ENCODE measurements at places on chromosomes 1 and 21.

DNA sequence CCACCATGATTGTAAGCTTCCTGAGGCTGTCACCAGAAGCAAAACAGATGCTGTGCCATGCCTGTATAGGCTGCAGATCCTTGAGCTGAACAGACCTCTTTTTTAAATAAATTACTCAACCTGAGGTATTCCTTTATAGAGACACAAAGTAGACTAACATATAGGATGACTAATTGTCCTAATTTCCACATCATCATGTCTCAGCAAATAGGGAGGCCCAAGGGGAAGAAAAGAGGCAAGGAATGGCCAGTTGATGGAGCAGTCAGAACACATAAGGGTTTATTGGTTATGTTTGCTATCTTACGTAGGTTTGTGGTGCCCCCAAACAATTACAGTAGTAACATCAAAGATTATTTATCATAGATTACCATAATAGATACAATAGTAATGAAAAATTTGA lies 126.2 kb downstream of the RASAL2 start:
- DNase-seq, result no peak

GRCh38 chr1:43560286-43560685 lies 29.6 kb downstream of the PTPRF start:
- no peak for DNase-seq

- DNase-seq, result no peak
Observed at GRCh38 chr1:87399264-87399663, 70.6 kb downstream of the LMO4 start.

- no peak for DNase-seq
Observed at GRCh38 chr1:195472291-195472690, 1135.9 kb downstream of the KCNT2 start.

- DNase-seq, result no peak
Observed at GRCh38 chr1:248196965-248197364, at the start of gene OR2M3. Gene OR2M3 (plus strand): TSS chr1:248197265. CDS start chr1:248203068, 5,803 bp downstream.

DNA sequence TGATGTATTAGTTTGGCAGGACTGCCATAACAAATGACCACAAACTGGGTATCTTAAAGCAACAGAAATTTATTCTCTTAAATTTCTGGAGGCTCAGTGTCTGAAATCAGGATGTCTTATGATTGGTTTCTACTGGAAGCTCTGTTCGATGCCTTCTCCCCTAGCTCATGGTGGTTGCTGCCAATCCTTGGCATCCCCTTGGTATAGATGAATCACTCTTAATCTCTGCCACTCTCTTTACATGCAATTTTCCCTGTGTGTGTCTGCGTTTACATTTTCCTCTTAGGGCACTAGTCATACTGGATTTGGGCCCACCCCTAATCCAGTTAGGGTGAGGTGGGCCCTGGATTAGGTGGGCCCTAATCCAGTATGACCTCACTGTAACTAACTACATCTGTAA lies 54.7 kb upstream of the MPC2 start:
- no peak for DNase-seq

GRCh38 chr1:23352096-23352695 lies 8.1 kb upstream of the HNRNPR start:
- DNase-seq, result no peak

DNA sequence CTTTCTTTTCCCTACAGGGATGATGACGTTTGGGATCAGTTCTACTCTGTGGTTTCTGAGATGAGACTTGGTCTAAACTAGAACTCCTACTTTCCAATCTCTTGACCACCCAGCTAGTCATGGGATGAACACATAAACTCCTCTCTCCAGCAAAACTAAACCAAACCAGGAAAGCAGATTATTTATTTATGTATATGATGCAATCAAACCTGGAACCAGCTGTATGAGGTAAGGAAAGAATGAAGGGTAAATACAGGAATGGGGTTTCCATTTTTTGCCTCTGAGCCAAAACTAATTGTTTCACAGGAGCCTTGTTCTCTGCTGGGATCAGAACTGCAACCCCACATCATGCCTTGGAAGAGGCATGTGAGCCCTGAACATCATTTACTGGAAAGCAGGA lies 3.3 kb upstream of the AGT start:
- DNase-seq, result no peak

- no peak for DNase-seq
Observed at GRCh38 chr1:47522935-47523834, 85.3 kb downstream of the FOXD2 start.

DNA sequence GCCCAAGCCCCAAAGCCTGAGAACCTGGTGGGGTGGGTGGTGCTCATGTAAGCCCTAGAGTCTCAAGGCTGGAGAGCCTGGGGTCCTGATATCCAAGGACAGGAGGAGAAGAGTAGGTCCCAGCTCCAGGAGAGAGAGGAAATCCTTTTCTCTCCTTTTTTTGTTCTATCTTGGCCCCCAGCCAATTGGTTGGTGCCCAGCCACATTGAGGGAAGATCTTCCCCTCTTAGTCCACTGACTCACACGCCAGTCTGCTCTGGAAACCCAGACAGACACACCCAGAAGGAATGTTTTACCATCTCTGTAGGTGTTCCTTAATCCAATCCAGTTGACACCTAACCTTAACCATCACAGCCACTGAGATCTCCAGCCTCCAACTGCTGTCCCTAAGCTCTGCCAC lies 16.2 kb upstream of the LIN9 start:
- DNase-seq, result no peak

- DNase-seq, result no peak
Observed at GRCh38 chr1:59107516-59107915, 189.4 kb upstream of the FGGY start.

DNA sequence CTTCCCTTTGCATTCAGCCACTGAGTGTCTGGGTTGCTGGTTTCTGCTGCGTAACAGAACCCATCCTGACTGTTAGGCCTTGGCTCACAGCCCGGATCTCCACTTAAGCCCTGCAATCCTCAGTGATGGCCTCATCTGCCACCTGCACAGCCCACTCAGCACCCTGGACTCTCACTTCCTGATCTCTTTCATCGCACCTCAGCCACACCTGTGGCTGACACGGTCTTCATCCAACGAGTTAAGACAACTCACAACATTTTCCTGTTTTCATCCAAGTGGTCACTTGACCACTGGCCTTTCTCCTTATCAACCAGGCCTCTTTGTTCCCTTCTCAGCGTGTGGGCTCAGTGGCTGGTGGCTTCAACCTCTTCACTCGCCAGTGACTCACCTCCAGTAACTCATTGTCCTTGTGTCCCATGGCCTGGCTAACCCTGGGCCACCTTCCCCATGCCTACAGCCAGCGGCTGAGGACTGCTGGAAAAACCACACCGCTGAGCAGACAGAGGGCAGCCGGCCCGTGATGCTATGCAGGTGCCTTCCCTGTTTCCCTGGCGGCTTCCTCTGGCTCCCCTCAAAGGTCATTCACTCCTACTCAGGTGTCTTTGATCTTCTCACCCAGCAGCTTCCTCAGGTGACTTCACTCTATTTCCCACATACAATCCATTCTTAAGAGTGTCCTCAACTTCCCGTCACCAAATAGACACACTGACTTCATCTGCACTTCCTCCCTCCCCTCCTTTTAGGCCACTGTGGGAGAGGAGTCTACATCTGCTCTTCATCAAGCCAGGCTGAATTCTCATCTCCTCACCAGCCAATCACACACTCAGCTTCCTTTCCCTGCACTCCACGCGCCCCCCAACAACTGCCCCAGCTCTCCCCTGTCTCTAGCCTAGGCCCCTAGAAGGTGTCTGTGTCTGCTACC lies 19.9 kb upstream of the EDN2 start:
- DNase-seq, result no peak

DNA sequence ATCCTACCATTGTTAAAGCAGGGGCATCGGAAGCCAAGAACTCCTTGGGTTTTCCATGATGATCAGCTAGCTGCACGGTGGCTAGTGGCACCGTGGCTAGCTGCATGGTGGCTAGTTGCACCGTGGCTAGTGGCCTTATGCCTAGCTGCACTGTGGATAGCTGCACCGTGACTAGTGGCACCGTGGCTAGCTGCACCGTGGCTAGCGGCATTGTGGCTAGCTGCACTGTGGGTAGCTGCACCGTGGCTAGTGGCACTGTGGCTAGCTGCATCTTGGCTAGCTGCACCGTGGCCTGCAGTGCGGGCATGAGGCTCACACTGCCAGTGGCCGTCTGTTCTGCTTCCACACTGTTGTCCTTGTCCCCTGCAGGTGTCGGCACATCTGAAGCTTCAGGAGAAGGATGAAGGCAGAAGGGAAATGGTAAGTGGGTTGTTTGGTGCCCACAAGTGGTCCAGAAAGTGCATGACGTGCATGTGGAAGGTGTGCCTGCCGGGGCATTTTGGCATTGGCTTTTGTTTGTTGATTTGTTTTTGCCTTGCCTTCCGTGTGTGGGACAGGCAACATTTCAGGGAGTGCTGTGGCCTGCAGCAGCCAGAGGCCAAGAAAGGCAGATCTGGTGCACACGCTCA lies 38.6 kb downstream of the TFF3 start:
- DNase-seq, result no peak

- DNase-seq, result no peak
Observed at GRCh38 chr1:18898567-18898966, 3.8 kb downstream of the ALDH4A1 start.

DNA sequence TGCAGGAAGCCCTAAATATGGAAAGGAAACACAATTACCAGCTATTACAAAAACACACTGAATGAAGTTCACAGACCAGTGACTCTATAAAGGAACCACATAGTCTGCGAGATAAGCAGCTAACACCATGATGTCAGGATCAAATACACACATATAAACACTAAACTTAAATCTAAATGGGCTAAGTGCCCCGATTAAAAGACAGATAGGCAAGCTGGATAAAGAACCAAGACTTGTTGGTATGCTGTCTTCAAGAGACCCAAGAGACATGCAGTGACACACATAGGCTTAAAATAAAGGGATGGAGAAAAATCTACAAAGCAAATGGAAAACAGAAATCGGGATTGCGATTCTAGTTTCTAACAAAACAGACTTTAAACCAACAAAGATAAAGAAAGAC lies 121.9 kb downstream of the SLC5A9 start:
- no peak for DNase-seq

DNA sequence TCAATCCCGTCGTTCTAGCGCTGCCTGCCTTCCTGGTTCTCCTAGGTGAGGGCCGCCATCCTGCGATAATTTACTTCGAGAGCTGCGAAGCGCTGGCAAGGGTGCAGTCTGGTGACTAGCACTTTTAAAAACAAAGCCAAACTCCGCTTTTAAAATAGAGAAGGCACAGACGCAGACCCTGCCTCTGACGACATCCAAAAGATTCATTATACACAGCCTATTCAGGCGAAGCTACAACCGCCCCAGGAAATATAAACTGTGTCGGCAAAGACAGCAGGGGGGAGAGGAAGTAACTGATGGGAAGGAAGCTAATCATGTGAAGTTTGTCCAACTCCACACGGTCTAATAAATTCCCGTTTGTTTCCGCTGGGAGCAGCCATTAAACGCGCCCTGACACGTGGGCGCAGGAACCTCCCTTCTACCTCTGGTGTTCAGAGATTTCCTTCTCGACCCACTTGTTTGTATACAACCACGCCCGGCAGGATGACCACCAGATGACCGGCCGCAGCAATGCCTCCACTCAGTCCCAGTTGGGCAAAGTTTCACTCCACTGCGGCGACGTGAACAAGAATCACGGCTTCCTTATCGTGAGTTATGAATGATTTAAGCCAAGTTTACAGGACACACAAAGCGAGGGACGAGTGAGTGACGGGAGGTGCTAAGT lies 1.3 kb downstream of the GNG12 start:
- DNase-seq, result peak; percentile 24

GRCh38 chr1:16607433-16607851 lies 5.9 kb downstream of the NBPF1 start:
- no peak for DNase-seq

DNA sequence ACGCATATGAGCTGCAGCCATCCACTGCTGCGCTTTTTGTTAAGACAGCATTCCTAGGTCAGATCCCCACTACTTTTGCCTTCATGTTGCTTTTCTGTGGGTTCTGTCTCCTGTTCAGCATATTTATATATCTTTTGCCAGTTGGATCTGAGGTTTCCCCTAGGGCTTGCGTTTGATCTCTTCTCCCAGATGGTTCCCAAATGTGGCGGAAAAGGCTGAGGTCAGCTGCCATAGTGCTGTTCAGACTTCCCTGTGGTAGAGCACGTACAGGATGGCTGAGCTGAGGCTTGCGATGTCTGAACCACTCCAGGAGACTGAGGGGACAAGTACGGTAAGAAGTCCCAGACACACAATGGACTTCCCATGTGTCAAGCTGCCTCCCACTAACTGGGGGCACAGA lies 39.8 kb downstream of the COL6A1 start:
- DNase-seq, result no peak

GRCh38 chr1:57124170-57124569 lies 158.4 kb upstream of the C8B start:
- DNase-seq, result no peak

GRCh38 chr1:86928819-86929218 lies 14.4 kb downstream of the HS2ST1 start:
- DNase-seq, result no peak

DNA sequence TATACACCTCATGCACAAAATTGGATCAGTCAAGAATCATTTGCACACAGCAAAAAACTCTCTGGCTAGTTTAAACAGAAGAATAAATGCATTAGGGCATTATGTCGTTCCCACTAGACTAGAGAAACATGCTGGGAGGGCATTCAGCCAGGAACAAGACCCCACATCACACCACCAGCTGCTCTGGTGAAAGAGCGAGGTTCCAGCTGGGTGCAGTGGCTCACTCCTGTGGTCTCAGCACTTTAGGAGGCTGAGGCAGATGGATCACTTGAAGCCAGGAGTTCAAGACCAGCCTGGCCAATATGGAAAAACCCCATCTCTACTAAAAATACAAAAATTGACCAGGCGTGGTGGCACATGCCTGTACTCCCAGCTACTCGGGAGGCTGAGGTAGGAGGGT lies 52.1 kb upstream of the BACE2 start:
- DNase-seq, result no peak

DNA sequence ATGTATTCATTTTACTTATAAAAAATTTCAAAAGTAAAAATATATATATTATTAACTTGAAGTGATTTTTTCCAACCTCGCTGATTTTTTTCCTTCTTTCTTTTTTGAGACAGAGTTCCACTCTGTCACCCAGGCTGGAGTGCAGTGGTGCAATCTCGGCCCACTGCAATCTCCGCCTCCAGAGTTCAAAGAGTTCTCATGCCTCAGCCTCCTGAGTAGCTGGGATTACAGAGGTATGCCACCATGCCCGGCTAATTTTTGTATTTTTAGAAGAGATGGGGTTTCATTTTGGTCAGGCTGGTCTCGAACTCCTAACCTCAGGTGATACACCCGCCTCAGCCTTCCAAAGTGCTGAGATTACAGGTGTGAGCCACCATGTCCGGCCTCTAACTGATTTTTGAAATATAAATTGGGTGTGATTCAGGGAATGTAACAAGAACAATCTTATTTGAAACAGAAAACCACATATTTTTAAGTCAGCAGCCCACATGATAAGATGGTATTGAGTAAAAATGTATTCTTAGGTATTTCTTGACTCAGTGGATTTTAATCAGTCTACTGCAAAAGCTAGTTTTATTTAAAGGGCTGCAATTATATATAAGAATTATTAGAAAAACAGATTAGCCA lies 30.0 kb downstream of the ZBTB8B start:
- DNase-seq, result no peak

GRCh38 chr1:168455764-168456163 lies 88.0 kb downstream of the XCL2 start:
- DNase-seq, result no peak

Measured in GM10248 (cell line).